ENCODE measurements at places on chromosomes 16 and 17. TPM values are rescaled to one million over a fixed set of nuclear protein-coding genes. Genes with fewer than 3 reads are reported as not detected.

DNA sequence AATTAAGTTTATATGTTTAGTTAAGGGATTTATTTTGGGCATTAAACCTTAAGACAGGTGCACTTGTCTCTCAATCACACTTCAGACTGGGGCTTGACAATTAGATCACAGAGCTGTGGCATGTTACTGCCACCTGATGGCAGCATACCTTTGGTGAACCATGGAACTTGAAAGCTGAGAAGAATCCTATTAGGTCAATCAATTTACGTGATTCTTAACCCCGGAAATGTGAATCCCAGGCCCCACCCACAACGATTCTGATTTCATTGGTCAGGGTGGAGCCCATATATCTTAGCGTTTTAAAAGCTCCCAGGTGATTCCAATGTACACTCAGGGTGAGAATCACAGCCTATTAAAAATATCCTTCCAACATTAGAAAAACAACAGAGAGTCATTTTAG, 91.0 kb downstream of the GSG1L start:
- no peaks in the 10 kb centered on the region for H3K36me3 ChIP-seq
- H3K27me3 ChIP-seq: peaks cover 5% of the 10 kb centered on the region
- no peak for DNase-seq
- H3K4me1 ChIP-seq: no peaks in the 10 kb centered on the region
- no peak overlapping the region for H3K27ac ChIP-seq

DNA sequence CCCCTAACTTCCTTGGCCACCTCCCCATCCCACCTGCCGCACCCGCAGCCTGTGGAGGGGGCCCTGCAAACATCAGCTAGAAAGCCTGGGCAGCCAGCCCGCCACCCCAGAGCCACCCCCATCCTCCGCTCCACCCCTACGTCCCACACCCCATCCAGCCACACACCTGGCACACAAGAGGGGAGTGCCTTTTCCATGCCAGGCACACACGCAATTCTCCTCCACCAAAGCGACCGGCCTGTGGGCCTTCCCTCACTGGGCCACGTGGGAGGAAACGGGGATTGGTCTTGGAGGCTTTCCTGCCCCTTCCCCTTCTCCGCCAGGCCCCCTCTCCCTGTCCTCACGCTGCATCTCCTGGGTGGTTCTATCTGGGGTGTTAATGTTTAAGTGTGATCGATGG, 48.7 kb upstream of the TNRC6C start:
- peaks cover 2% of the 10 kb centered on the region for H3K4me1 ChIP-seq
- no peak overlapping the region for H3K27ac ChIP-seq
- H3K27me3 ChIP-seq: no peaks in the 10 kb centered on the region
- DNase-seq: no peak

DNA sequence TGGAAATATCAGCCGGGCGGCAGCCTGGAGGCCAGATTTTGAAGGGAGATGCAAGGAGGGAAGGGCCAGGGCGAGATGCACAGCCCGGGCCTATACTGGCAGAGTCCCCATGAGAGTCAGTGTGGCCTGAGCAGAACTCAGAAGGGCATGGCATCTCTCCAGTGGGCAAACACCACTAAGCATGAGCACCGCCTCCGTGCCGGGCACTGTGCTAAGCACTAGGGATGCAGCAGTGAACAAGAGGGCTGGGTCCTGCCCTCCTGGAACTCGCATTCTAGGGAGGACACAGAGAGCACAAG, 33.5 kb downstream of the TK2 start:
- no peak overlapping the region for H3K4me3 ChIP-seq
- H3K27me3 ChIP-seq: no peaks in the 10 kb centered on the region
- H3K4me1 ChIP-seq: peaks cover 82% of the 10 kb centered on the region
- no peaks in the 10 kb centered on the region for H3K36me3 ChIP-seq
- DNase-seq: no peak
- H3K27ac ChIP-seq: peak overlapping the region; percentile 97

CDK3 gene
- total RNA-seq: not detected

DHRS7C gene
- not detected for total RNA-seq

AOC2 gene
- total RNA-seq: not detected

DNA sequence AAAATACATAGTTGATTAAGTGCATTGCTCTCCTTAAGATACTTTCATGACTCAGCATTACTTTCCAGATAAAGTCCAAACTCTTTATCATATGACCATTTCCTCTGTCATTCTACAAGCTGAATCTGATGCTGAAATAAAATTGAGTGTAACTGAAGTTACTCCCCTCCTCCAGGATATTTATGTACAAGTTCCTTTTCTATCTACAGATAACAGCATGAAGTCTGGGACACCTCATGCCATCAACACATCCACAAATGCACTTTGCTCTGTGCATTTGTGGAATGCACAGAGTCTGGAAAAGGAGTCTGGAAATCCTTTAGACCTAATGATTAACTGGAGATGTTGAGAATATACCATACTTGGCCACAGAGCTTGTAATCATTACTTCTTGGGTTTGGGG, 60.5 kb downstream of the ACSM2B start:
- H3K36me3 ChIP-seq: no peaks in the 10 kb centered on the region
- peaks cover 3% of the 10 kb centered on the region for H3K4me1 ChIP-seq
- H3K4me3 ChIP-seq: no peak overlapping the region

DNA sequence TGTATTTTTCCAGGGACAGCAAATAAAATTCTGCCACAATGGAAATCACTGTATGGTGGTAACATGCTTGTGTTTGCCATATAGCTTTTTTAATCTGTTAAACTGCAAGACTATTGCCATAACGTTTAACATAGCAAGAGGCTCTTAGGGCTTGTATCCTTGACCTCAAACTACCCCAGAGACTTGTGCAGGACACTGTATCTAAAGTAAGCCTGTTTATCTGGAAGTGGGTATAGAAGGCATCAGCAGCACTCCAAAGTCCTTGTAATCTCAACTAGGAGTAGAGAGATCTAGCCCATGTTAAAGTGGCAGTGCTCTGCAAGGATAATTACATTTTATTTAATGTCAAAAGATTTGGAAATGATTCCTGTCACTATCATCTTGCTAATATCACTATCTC, 1424.1 kb downstream of the CDH11 start:
- H3K27ac ChIP-seq: no peak overlapping the region
- DNase-seq: no peak
- H3K4me1 ChIP-seq: no peaks in the 10 kb centered on the region
- H3K4me3 ChIP-seq: no peak overlapping the region
- no peaks in the 10 kb centered on the region for H3K27me3 ChIP-seq

DNA sequence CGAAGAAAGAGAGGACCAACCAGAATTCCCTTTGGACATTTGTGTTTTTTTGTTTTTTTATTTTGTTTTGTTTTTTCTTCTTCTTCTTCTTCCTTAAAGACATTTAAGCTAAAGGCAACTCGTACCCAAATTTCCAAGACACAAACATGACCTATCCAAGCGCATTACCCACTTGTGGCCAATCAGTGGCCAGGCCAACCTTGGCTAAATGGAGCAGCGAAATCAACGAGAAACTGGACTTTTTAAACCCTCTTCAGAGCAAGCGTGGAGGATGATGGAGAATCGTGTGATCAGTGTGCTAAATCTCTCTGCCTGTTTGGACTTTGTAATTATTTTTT, 3.6 kb downstream of the SOX9 start:
- H3K27me3 ChIP-seq: peaks cover 7% of the 10 kb centered on the region
- DNase-seq: no peak
- H3K4me3 ChIP-seq: peak overlapping the region; percentile 74

GRCh38 chr16:10647721-10648296, 46.9 kb downstream of the TEKT5 start:
- H3K27ac ChIP-seq: no peak overlapping the region
- H3K4me1 ChIP-seq: peaks cover 19% of the 10 kb centered on the region
- H3K36me3 ChIP-seq: no peaks in the 10 kb centered on the region
- DNase-seq: no peak
- no peak overlapping the region for H3K4me3 ChIP-seq
- no peaks in the 10 kb centered on the region for H3K27me3 ChIP-seq

GRB7 gene
- total RNA-seq: 33.3 TPM

- H3K4me3 ChIP-seq: no peak overlapping the region
- DNase-seq: no peak
- H3K36me3 ChIP-seq: peaks cover 20% of the 10 kb centered on the region
- no peak overlapping the region for H3K27ac ChIP-seq
These were observed 23.9 kb downstream of the NLRC3 start for GRCh38 chr16:3553138-3553923.

PIGQ gene
- total RNA-seq: 100 TPM

CLCN7 gene
- total RNA-seq: 69.1 TPM

DNA sequence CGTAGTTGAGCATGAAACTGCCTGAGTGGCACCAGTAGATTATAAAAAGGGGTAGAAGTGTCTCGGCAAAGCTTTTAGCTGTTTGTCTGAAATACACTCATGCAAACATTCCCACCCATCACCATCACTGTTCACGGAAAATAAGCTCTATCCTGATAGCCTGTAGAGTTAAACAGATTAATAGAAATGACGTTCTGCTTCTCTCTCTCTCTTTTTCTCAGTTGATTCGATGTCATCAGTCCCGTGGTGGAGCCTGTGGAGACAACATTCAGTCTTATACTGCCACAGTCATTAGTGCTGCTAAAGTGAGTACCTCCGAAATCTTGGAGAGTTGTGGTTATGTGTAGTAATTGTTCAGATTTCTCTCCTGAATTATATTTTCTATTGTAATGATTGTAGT, 224.7 kb downstream of the BCAS3 start:
- no peak for DNase-seq
- no peaks in the 10 kb centered on the region for H3K4me1 ChIP-seq
- H3K27ac ChIP-seq: peak overlapping the region; percentile 8
- no peaks in the 10 kb centered on the region for H3K27me3 ChIP-seq
- no peak overlapping the region for H3K4me3 ChIP-seq

SHISA6 gene
- not detected for total RNA-seq

UTP4 gene
- 68.8 TPM for total RNA-seq

NPIPB9 gene
- 24.3 TPM for total RNA-seq

DNA sequence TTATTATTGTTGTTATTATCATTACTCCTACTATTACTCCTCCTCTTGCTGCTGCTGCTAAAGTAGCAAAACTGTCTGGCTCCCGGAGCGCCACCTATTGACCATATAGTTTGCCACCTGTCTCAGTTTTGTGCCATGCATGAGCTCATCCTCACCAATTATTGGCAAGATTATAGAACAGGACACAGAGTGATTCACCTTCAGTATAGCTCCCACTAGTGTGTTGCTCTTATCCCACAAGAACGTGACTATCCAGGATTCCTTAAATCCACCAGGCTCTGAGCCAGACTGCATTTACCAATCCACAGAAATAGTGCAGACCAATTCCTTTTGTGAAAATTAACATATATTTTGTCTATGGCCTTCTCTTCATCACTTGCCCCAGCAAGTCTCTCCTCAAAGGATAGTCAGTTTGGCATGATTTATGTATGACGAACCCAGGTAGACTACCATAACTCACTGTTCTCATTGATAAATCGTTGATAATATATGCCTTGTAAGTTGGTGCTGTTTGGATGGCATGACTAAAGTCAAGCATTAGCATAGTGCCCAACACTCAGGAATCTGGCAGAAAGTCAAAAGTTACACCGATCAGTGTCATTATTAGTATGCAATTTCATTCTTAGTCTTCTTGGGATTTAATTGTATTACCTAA, 405.5 kb upstream of the HSBP1 start:
- H3K4me3 ChIP-seq: no peak overlapping the region
- no peaks in the 10 kb centered on the region for H3K4me1 ChIP-seq

KRTAP4-4 gene
- not detected for total RNA-seq

- H3K36me3 ChIP-seq: no peaks in the 10 kb centered on the region
- H3K4me1 ChIP-seq: peaks cover 10% of the 10 kb centered on the region
- peak; percentile 22 for DNase-seq
- no peaks in the 10 kb centered on the region for H3K27me3 ChIP-seq
These were observed 5.8 kb upstream of the SETD6 start for GRCh38 chr16:58509256-58510096.

KIF2B gene
- not detected for total RNA-seq

- H3K36me3 ChIP-seq: no peaks in the 10 kb centered on the region
- H3K4me1 ChIP-seq: no peaks in the 10 kb centered on the region
- H3K27ac ChIP-seq: no peak overlapping the region
- no peaks in the 10 kb centered on the region for H3K27me3 ChIP-seq
- DNase-seq: no peak
- no peak overlapping the region for H3K4me3 ChIP-seq
These were observed 282.2 kb downstream of the MAF start for GRCh38 chr16:79318143-79318899.

DNA sequence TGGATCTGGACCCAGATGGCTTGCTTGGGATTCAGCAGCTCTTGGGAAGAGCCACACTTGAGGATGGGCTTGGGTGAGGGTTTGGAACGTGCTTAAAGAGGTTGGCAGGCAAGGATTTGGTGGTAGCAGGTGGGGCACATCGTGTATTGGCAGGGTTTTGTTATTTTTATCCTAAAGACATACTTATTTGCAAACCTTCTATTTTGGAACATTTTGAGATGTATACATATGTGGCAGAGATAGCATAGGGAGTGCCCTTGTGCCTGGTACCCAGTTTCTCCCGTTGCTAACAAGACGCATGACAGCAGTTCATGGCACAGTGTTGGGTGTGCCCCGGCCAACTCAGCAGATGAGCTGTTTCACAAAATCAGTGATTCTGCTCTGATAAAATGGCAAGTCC, 9.1 kb downstream of the BANP start:
- no peak for DNase-seq
- H3K27ac ChIP-seq: no peak overlapping the region
- no peak overlapping the region for H3K4me3 ChIP-seq
- peaks cover 14% of the 10 kb centered on the region for H3K36me3 ChIP-seq

EPX gene
- not detected for total RNA-seq

DNA sequence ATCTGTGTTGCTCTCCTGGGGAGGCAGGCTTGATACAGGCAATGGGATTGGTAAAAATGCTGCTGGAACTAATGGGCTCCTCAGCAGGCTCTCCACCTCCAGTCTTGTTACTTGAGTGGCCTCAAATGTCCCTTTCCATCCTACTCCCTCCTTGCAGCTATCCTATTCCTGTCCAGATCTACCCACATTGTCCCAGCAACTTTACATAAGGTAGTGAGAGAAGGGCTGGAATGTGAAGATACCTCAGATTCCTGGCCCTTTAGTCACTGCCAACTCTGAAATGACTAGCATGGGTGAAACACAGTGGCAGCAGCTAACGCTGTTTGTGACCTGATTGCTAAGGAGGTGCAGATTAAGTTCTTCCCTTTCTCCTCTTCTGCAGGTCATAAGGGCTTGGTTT, 210.1 kb upstream of the HS3ST4 start:
- no peaks in the 10 kb centered on the region for H3K4me1 ChIP-seq
- no peaks in the 10 kb centered on the region for H3K27me3 ChIP-seq
- H3K36me3 ChIP-seq: no peaks in the 10 kb centered on the region
- H3K4me3 ChIP-seq: no peak overlapping the region
- H3K27ac ChIP-seq: no peak overlapping the region
- DNase-seq: no peak

DNA sequence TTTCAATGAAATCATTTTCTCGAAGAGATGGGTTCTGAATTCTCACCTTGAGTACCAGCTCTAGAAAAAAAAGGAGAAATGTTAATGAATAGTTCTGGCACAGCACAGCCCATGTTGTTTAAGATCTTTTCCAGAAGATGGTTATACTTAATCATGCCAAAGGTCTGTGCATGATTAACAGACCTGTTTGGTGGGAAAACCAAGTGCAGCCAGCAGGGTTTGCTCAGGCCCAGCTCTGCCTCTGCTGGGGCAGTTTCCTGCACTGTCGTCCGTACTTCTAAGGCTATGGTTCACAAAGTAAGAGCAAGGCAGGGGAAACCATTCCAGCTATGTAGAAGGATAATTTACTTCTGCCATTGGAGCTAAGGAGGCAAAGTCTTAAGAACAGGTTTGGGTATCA, 10.7 kb downstream of the ANKRD40 start:
- H3K27ac ChIP-seq: peak overlapping the region; percentile 41
- peak; percentile 70 for DNase-seq
- H3K27me3 ChIP-seq: no peaks in the 10 kb centered on the region
- H3K4me1 ChIP-seq: peaks cover 30% of the 10 kb centered on the region
- peaks cover 47% of the 10 kb centered on the region for H3K36me3 ChIP-seq
- no peak overlapping the region for H3K4me3 ChIP-seq
